Cortex of kidney (tissue), 1 donor: ENCODE measurements at places on chromosomes 5 and 9.

DNA sequence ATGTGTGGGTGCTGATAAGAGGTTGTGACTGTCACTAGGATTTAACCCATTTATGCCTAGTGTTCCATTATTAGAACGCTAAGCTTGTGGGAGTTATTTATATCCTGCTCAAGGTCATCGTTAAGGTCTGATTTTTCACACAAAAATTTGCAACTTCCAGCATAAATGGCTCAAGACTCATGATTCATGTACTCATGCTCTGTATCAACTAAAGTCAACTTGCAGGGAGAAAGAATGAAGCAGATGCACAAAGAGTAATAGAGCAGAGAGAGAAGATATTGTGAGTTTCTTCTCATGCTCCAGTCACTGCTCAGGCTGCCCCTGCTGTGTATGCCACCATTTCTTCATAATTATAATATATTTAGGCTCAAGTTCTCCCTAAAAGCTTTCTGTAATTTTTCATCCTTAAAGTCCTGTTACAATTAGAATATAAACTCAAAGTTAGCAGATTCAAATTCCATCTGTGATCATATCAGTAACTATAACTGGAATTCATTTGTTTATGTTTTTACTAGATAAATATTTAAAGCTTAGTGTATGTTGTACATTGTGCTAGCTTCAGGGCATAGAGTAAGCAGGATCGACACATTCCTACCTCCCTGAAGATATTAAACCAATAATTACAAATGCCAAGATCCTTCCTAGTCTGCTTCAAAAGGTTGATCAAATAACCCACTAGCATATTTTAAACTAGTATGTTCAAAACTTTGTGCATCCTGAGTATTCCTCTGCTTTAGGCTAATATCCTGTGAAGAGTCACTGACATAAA is 136.7 kb downstream of the NUDT12 start:
- no peak for DNase-seq

DNA sequence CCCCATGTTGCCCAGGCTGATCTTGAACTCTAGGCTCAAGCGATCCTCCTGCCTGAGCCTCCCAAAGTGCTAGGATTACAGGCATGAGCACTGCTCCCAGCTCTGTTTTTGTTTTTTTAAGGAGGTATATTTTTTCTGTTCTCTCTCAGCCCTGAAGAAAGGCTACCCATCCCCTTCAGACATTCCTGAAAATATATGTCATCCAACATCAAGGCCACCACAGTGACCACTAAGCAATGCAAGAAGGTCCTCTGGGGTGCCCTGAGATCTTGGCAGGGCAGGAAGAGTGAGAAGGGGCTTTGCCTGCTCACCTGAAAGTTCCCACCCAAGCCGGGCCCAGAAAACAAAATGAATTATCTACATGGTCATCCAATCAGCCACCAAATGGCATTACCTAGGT is 47.8 kb upstream of the IL17B start:
- DNase-seq, result no peak

DNA sequence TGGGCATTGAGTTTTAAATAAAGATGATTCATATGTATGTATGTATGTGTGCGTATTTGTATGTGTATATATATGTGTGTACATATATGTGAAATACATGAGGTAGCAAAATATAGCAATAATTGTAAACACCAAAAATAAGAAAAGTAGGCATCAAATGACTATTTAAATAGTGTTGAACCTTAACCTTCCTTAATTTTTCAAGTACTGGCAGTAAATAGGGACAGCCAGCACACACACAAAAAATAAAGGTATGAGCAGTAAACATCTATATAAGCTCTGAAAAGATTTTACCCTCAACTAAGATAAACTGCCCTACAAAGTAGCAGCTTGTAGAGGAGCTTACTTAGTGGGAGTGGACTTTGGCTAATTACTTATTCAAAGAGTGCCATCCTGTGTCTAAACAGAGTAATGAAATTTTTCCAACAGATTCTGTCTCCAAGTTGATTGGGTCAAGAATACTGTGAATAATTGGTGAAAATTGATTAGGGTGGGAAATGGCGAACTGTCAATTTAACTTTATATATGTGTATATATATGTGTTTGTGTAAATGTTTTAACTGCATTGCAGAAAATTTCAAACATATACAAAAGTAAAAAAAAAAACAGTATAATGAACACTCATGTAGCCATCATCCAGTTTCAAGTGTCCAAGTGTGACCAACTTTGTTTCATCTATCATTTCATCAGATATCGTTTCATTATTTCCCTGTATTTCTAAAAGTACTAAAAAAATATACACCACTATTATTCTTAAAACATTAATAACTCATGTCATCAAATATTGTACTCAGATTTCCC is 2.0 kb upstream of the ADAMTS6 start:
- DNase-seq, result no peak

- no peak for DNase-seq
Observed at GRCh38 chr5:9288234-9288633, 257.6 kb downstream of the SEMA5A start.

- DNase-seq, result no peak
Observed at GRCh38 chr9:110049699-110050450, 158.1 kb downstream of the C9orf152 start.

- no peak for DNase-seq
Observed at GRCh38 chr5:169350759-169351240, 49.9 kb upstream of the SLIT3 start.

DNA sequence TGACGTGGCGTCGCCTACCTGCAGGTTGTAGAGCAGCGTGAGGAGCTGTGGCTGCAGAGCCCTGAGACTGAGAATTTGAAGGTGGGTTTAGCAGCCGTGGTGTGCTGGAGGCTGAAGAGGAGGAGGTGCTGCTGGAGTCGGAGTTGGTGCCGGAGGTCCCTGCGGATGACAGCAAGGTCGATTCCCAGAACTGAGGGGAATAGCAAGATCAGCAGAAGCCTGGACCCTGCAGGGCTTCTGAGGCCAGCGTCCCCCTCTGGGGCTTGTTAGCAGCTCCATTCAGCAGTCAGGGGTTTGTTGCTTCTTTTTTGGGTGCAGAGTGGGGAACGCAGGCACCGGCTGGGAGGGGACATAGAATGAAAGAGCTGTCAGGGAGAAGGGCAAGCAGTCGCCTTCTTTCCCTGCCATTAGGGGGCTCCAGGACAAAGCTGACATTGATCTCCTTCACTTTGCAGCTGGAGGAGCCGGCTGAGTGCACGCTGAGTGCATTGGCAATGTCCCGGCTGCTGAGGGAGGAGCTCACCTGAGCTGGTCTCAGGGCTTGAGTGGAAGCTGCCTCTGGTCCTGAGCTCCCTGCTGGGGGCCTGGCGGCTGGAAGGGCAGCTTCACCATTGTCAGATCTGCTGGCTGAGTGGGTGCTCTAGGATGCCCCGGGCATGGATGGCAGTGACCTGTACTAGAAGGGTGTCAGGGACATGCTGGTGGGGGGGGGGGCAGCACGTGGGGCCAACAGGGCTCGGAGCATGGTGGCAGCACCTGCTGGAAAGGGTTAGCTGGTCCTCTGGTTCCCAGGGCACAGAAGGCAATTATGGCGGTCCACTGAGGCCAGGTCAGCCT is 20.8 kb downstream of the OBP2B start:
- no peak for DNase-seq

- DNase-seq, result no peak
Observed at GRCh38 chr5:112512901-112513300, 93.8 kb upstream of the EPB41L4A start.

- no peak for DNase-seq
Observed at GRCh38 chr9:97666907-97667686, 30.0 kb downstream of the XPA start.

GRCh38 chr5:111238431-111239225 is 14.4 kb downstream of the CAMK4 start:
- DNase-seq, result no peak

DNA sequence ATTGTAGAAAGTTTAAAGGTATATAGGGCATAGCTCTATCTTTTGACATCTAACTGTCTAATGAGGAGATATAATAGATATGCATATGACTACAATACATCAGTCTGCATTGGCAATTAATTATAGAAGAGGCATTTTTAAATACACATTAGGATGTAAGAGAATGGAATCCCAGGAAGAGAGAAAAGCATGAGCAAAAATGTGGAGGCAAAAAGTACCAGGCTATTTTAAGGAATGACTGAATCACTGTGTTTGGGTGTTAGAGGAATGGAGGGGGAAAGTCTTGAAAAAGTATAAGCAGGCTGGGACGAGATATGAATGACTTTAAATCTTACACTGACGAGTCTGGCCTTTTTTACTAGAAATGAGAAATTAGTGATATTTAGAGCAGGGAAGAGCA is 138.4 kb upstream of the ZNF462 start:
- DNase-seq, result no peak

DNA sequence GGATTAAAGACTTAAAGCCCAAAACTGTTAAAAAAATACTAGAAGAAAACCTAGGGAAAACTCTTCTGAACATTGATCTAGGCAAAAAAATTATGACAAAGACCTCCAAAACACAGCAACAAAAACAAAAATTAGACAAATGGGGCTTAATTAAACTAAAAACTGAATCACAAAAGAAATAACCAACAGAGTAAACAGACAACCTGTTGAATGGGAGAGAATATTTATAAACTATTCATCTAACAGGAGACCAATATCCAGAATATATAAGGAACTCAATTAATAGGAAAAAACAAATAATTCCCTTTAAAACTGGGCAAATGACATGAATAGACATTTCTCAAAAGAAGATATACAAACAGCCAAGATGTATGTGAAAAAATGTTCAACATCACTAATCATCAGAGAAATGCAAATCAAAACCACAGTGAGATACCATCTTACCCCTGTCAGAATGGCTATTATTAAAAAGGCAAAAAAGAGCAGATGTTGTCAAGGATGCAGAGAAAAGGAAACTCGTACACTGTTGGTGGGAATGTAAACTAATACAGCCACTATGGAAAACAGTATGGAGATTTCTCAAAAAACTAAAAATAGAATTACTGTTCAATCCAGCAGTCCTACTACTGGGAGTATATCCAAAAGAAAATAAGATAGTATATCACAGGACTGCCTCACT is 50.2 kb upstream of the TLX3 start:
- DNase-seq, result no peak

DNA sequence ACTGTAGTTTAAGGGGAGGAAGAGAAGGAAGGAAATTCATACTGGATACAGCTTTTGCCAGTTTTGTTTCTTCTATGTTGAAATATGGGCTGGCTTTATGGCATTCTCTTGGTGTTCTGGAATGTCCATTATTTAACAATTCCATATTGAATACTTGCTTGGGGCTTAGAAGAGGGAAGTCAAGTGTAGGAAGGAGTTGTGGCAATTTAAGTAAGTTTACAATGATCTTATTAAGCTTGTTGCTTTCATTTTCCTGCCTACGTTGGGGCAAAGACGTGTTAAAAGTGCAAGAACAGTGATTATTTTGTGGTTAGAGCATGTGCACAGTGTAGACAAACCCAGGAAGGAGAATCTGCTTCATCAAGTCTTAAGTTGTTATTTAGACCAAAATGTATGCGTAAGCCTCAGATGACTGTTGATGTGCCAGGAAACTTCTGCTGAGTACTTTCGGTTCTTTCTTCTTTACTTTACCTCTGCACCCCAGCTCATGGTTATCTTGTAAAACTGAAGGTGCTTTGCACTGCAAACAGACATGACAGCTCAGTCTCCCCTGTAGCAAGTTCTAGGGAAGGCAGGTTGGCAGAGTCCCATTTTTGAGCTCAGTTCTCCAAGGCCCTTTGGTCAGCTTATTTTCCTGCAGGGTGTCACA is 75.8 kb downstream of the F2RL2 start:
- no peak for DNase-seq

DNA sequence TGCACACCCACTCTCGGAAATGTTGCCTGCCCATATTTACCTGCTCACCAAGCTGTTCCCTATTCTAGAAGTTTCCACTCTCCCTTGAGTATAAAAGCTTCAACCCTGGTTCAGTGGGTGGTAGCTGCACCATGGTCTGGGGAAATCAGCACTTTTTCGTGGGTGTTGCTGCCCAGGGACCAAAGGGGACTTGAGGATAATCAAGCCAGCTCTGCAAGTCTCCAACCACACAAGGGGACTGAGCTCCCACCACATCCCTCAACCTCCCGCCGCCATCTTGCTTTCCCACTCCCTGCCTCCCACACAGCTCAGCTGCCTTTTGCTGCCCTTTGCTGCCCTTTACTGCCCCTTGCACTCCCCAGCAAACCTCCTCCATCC is 210.0 kb downstream of the AUH start:
- no peak for DNase-seq

- no peak for DNase-seq
Observed at GRCh38 chr5:92836855-92837755, 743.9 kb downstream of the NR2F1-AS1 start.

DNA sequence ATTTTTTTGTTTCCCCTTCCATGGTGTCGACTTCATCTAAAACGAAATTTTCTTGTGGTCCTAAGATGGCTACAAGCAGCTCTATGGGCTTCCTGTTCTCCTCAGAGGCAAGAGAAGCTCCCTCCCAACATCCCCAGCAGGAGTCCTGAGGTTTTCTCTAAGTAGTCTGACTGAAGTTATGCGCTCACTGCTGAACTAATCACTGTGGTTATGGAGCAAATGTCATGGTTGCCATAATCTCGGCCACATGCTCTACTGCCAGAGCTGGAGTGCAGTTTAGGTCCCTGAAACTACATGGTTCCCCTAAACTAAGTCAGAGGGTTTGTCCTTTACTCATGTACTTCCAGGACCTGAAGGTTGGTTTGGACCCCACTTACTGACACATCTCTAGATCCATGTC is 68.0 kb upstream of the MAMDC2 start:
- DNase-seq, result no peak
